ENCODE measurements at places on chromosomes 2 and 18. TPM values are rescaled to one million over a fixed set of nuclear protein-coding genes. Genes with fewer than 3 reads are reported as not detected.

GAL3ST2 gene
- total RNA-seq, result 0.19 TPM

E2F6 gene
- 12.7 TPM for total RNA-seq

BOLL gene
- total RNA-seq, result not detected

PRLH gene
- total RNA-seq, result not detected

DBI gene
- total RNA-seq, result 135 TPM

DES gene
- total RNA-seq, result 74.2 TPM

TEX44 gene
- total RNA-seq, result not detected

RUFY4 gene
- total RNA-seq, result 0.69 TPM

LTBP1 gene
- total RNA-seq, result 39.8 TPM

CCNYL1 gene
- total RNA-seq, result 14.6 TPM

CFAP53 gene
- total RNA-seq, result 1.3 TPM

All from kidney (tissue), 22 donors.